ENCODE measurements at places on chromosomes 3 and 15.

- DNase-seq, result no peak
Measured at GRCh38 chr3:25510797-25511196, 82.7 kb downstream of the RARB start.

DNA sequence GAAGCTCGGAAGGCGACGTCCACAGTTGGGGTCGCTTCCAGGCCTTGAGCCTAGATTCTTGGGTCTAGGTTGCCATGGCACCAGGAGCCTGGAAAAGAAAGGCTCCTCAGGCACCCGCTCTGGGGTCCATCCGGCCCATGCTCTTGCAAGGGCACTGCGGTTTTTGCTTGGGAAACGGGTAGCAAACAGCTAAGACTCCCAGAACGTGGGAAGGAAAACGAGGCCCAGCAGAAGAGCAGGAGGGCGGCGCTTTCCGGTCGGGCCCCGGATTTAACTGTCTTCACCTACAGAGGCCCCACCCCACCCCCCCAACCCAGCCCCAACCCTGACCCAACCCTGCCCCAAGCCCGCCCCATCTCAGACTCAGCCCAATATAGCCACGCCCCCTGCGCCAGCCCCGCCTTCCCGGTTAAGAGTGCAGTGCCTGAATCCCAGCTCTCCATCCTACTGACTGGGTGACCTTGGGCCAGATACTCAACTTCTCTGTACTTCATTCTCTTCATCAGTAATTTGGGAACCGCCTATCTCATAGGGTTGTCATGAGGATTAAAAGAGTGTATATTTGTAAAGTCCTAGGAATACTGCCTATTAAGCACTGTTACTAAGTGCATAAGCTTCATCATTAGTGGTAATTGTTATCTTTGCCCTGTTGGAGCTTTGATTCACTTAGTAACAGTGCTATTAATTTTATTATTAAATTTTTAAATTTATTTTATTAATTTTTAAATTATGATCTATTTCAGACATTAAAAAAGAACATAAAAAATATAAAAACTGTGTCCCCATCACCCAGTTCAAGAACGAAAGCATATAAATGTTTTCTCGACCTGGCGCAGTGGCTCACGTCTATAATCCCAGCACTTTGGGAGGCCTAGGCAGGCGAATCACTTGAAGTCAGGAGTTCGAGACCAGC is 28.4 kb upstream of the SMAD6 start:
- DNase-seq, result no peak

DNA sequence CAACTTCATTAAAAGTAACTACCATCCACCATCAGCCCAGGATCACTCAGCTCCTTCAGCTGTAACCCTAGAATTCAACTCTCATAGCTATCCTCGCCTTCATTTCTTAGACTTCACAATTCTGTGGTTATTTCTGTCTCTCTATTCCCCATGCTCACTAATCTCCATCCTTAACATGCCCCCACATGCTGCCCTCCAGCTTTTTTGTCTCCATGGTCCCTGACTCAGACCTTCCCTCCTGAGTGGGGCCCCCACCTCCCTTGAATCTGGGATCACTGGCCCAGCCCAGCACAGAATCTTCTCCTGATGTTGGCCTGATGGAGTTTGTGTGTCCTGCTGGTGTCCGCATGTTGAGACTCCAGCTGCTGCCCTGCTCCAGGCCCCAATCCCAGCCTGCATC is 41.7 kb downstream of the CHST14 start:
- DNase-seq, result no peak

- no peak for DNase-seq
Measured at GRCh38 chr3:48845170-48845569, 2.5 kb downstream of the PRKAR2A start.

- DNase-seq, result peak; percentile 64
Measured at GRCh38 chr3:18946524-18946923, 201.8 kb upstream of the KCNH8 start.
